ENCODE measurements at places on chromosomes 3 and 15.

DNA sequence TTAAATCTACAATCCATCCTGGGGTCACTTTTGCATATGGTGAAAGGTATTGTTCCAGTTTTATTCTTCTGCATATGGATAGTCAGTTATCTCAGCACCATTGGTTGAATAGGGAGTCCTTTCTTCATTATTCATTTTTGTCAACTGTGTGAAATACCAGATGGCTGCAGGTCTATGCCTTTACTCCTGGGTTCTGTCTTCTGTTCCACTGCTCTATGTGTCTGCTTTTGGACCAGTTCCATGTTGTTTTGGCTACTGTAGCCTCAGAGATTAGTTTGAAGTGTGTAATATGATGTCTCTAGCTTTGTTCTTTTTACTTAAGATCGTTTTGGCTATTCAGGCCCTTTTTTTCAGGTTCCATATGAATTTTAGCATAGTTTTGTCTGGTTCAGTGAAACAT, 795.8 kb downstream of the OTOL1 start:
- peak; percentile 7 for DNase-seq

DNA sequence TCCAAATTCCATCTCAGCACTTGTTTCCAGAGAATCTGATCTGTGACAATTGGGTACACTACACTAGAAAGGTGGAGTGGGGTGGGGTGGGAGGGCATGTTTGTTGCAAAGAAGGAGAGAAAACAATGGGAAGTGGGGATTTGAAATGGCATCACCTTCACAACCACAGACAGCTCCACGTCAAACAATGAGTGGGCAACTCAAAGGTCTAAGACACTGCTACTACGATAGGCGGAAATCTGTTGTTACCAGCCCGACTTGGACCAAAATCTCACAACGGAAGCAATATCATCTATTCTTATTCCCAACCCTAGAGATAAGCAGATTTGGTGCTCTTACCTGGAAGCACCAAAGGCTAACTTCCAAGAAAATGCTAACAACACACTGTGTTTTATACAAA, 3.3 kb downstream of the CYP19A1 start:
- DNase-seq = no peak

DNA sequence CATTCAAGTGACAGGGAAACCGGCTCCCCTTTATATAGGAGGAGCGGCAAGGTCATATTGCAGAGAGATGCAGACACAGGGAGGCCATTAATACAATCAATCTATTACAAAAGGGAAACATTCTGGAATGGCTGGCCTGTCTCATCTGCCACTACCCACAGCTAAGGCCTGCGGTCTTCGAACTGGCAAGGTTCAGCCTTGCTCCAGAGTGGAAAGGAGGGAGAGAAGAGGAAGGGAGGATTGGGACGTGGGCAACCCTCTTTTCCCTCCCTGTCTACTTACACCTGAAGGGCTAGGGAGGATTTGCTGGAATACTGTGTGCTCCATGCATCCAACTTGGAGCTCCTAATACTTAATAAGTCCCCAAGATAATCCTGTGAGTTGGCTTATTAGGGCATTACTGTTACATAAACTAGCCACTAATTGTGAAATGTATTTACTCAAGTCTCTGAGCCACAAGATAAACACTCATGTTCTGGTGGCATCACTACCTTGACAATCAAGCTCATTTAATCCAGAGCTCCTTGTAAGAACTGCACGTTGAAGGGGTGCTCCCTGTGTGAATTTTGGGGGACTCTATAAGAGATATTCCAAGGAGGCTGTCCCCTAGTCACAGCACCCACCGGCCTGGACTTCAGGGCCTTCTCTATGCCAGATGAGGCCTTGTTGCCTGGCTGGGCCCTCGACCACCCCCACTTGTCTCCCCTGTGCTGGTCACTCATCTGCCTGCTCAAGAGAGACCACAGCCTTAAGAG, 19.7 kb upstream of the CCDC174 start:
- no peak for DNase-seq

GRCh38 chr3:95738045-95738444, 1076.3 kb upstream of the EPHA6 start:
- no peak for DNase-seq

DNA sequence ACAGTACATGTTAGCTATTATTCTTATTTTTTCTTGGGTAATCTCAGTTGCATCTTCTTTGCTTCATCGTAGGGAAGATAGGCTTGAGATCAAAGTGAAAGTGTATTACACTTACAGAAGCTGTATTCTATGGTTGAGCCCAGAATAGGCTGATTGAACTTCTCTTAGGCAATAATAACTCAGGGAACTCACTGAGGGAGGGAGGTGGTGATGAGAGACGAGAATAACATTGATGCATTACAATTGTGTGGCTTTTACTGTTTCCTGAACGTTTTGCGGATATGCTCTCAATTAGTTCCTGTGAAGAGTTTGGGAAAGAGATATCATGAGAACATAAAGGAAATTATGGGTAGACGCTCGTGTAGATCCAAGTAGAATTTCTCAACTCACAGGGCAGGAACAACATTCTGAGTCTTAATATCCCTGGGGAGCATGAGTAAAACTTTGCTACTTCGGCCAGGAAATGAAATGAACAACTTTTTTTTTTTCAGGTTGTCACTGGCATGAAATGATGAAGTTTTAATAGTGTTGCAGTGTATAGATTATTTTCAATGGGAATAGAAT, 302.2 kb downstream of the TUSC7 start:
- DNase-seq = no peak

- DNase-seq = no peak
Measured at GRCh38 chr15:54033356-54033860, 55.2 kb downstream of the UNC13C start.

DNA sequence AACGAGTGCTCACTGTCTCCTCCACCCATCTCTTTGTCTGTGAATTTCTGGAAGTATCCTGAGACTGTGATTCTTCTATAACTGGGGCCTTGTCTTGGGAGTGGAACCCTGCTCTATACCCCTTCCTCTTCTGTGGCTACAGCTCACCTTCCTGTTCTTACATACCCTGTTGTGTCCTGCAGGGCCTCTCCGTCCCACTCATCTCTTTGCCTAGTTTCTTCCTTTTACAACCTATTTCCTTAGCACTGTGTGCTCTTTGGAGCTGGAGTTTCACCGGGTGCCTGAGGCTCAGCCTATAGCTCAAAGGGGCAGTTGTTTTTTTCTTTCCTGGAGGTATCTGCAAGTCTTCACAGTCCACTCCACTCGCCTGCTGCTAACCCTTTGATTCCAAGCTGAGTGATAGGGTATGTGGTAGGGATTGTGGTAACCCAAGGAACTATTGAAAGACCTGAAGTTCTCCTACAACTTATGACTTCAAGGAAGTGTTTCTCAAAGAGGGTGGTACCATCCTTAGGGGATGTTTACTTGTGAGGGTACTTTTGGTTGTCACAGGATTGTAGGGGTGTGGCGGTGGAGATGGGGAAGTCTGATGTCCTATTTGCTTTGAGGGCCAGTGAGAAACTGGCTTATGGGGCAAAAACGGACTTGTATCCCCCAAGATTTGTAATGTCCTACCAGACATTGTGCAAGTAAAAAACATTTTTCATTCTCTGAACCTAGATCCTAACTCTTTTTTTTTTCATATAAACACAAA, 66.6 kb upstream of the ARL8B start:
- DNase-seq = no peak

GRCh38 chr3:188280627-188281026, 126.7 kb downstream of the LPP start:
- DNase-seq = no peak

GRCh38 chr3:136819731-136820679, 1.1 kb downstream of the SLC35G2 start:
- DNase-seq = peak; percentile 77

DNA sequence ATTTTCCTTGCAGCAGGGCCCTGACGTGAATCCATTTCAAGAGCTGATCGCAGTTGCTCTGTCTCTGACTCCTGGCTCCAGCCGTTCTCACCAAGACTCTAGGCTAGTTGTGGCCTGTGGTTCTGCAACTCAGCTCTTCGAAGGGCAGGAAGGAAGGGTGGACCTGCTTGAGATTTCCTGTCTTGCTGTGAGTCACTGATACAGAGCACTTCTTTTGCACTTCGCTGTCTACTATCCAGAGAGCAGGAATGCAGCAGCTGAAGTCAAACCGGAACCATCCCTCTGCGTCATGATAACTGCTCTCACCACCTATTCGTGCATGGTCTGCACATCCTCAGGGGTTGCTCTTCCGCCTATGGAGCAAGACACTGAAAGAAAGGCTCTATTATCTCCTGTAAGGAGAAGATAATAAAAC, 59.7 kb downstream of the RAP2B start:
- peak; percentile 98 for DNase-seq

GRCh38 chr15:47768735-47769134, 51.4 kb downstream of the SEMA6D start:
- peak; percentile 62 for DNase-seq

- DNase-seq = no peak
Measured at GRCh38 chr3:59566481-59566975, 516.7 kb upstream of the CFAP20DC start.

GRCh38 chr3:20742903-20743552, 557.0 kb upstream of the SGO1 start:
- DNase-seq = no peak

DNA sequence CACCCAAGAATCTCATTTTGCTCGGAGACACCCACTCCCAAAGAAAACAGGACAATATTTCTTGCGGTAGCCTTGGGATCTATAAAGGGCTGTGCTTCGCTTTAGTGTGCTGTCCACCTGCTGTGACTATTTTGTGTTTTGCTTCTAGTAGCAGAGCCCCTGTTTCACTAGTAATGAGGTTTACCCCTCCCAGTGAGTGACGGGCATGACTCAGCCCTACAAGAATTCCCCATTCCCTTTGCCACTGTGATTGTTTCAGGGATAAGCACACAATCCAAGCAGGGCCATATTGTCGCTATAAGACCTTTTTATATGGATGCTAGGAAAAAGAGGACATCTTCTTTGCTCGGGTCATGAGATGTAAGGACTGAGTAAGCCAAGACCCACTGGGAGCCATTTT, 62.5 kb upstream of the FOXB1 start:
- DNase-seq = no peak

DNA sequence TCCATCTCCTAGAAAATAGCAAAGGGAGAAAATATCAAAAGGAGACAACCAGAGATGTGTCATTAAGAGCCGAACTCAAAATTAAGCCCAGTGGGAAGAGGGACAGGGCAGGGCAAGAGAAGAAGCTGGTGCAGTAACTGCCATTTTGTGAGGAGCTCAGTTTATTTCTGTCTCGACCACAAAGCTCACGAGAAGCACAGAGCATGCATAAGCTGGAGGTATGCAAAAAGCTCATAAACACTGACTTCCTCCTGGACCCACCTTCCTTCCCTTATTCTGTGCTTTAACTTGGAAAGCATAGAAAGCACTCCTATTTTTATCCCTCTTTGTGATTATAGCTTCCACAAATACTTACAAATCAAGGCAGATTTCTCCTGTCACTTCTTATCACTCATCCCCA, 81.3 kb downstream of the DGKG start:
- no peak for DNase-seq

- no peak for DNase-seq
Measured at GRCh38 chr15:92803852-92804609, 96.1 kb upstream of the CHD2 start.
